ENCODE measurements at places on chromosomes 7 and 10.

DNA sequence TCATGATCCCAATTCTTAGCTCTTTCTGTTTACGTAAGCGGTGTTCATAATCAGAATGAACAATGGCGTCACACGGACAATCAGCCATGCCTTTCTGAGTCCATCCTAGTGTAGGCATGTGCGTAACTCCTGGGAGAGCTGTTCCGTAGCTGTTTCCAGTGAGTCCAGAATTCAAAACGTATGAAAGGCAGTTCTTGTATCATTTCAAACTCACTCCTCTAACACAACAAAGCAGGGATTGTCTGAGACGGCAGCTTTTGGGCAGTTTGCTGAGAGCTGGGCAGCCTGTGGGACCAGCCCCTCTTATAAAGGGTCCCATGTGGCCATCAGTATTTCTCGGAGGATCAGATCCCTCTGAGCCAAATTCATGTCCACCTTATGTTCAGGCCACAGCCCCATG lies 43.4 kb downstream of the PSPH start:
- no peak for DNase-seq

- DNase-seq = no peak
Observed at GRCh38 chr7:157522954-157523353, 186.2 kb downstream of the DNAJB6 start.

DNA sequence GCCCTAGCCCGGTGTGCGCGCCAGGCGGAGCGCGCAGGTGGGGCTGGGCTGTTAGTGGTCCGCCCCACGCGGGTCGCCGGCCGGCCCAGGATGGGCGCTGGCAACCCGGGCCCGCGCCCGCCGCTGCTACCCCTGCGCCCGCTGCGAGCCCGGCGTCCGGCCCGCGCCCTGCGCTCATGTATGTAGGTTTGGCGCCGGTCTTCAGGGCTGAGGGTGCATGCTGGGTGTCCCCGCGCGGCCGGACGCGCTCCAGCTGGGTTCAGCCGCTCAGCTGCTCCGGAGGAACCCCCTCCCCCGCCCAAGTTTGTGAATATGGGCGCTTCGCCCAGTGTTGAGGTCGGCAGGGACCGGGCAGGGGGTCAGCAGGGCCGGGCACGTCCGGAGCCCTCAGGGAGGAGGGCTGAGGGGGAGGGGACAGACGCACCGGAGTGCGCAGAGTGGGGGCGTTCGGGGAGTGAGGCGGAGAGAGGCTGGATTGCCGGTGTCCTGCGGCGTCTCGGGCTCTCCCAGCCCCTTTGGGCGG lies 559 bp downstream of the VWC2 start:
- no peak for DNase-seq

DNA sequence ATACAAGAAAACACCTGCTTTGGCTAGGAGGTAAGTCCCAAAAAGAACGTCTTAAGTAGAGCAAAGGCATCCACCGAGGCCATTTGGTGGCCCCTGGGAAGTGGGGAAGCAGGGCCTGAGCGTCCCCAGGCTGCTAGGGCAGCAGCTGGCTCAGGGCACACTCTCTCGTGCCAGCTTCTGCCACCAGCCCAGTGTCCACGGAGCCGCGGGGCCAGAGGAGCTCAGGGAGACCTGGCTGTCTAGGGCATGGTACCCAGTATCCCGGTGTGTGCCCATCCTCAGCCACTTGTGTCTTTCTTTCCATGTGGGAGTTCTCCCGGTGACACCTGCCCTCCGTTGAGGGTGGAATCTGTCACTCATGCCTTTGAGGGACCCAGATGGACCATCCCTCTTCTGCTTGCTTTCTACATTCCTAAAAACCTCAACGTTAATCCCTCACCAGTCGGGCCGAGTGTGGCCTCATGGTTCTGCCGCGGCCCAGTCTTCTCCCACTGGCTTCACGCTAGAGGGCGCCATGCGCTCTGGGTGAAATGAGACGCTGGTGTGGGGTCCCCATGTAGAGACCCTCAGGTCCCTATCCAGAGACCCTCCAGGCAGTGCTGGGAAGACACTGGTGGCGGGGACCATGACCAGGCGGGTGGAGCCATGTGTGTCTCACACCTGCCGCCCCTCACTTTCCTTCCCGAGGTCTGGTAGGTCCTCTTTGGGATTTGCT lies 9.5 kb upstream of the AP5Z1 start:
- DNase-seq = no peak

DNA sequence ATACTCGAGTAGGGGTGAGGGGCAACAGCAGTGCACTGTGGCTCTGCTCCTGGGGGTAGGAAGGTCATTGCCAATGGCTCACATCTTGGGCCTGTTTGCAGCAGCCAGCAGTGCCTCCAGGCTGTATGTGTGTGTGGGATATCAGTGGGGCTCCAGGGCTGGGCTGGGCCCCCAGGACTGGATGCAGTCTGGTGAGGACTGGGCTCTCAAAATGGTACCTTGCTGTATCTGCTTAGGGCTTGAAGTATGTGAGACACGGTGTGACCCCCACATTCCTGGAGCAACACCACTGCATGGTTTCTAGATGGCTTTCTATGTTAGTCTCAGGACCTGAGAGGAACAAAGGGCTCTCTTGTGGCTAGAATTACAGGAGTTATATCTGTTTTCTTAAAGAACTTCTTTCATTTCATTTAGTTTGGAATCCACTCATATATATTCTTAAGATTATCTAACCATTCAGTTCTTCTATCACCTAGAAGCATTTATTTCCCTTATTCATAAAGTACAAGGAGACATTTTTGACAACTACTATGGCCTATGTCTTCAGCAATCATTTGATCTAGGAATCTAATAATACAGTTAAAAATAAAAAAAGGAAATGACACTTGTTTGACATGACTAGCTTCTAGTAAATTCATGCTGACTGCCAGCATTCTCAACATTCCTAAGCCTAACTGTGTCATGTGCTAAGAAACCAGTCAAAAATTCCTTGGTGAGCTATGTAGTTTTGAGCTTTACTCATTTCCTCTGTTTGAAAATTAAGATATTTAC lies 443.2 kb upstream of the SEMA3A start:
- DNase-seq = peak; percentile 70

DNA sequence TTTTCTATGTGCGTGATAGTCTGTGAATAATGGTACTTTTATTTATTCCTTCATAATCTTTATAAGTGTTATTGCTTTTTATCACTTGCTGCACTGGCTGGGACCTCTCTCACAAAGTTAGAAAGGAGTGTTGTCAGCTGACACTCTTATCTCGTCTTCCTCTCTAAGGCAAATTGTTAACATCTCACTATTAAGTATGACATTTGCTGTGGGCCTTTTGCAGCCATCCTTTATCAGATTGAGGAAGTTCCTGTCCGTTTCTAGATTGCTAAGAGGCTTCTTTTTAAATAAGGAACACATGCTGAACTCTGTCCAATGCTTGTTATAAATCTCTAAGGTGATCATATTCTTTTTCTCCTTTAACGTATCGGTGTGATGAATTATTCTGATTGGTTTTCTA lies 27.4 kb upstream of the DIP2C start:
- no peak for DNase-seq

DNA sequence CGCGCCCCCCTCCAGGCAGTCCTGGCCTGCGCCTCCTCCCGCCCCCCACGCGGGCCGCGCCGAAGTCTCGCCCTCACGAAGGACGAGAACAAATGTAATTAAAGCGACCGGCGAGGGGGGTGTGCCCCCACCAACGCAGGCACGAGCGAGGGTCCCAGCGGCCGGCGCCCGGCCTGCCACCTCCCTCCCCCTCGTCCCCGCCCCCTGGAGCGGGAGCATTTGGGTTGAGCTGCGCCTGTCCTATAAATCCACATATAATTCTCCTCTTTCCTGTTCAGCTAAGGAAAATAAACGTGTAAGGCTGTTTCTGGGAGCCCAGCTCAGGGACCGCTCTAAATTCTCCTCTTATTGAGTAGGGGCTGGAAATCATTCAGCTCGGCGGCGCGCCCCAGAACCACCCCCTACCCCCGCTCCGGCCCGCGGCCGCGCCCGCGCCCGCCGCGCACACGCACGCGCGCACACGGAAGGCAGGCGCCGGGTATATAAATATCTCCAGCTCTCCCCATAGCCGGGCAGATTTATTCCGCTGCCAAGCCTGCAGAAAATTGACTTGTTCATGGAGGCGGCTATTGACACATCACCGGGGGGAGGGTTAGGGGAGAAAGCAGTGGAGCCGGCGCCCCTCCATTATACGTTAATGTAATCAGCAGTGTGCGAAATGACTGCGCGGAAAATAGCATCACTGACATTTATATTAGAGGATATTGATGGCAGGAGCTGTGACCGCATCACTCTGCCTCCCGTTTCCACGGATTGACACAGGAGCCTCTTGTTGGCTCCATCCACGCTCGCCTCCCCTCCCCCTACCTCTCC lies 61.6 kb upstream of the BTRC start:
- DNase-seq = peak; percentile 56

Data from GM03348 (cell line).